ENCODE measurements at places on chromosomes 2 and 18.

- DNase-seq, result no peak
Measured at GRCh38 chr2:85823951-85824350, 64.8 kb downstream of the ST3GAL5 start.

- DNase-seq, result no peak
Measured at GRCh38 chr2:217756375-217757107, 246.3 kb downstream of the TNS1 start.

DNA sequence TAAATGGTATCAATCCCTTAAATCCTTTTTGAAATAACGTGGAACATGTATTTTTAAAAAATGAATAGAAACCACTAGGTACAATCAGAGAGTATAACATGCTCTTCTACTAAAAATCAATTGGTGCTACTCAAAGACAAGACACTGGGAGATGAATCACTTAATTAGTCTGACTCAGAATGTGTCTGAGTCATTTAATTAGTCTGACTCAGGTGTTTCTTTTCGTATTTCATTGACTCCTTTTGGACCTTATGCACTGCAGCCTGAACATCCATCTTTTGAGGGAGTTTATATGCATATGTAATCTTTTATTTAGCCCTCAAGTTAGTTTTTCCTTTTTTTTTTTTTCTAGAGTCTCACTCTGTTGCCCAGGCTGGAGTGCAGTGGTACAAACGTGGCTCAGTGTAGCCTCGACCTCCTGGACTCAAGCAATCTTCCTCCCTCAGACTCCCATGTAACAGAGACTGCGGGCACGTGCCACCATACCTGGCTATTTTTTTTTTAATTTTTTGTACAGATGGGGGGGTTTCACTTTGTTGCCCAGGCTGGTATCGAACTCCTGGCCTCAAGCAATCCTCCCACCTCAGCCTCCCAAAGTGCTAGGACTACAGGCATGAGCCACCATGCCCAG lies 26.5 kb downstream of the PPP4R3B start:
- peak; percentile 80 for DNase-seq

DNA sequence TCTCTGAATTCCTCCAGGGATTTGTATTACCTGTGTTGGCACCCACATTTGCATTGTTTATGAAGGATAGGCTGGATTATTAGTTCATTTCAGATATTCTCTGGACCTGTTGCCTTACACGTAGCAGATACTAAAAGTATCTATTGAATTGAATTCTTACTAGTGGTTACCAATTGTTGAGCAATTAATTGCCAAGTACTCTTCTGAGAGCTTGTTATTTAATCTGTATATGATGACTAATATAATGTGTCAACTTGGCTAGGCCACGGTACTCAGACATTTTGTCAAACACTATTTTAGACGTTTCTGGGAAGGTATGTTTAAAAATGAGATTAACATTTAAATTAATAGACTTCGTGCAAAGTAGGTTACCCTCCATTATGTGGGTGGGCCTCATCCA lies 2.5 kb upstream of the SPP2 start:
- DNase-seq, result peak; percentile 36

DNA sequence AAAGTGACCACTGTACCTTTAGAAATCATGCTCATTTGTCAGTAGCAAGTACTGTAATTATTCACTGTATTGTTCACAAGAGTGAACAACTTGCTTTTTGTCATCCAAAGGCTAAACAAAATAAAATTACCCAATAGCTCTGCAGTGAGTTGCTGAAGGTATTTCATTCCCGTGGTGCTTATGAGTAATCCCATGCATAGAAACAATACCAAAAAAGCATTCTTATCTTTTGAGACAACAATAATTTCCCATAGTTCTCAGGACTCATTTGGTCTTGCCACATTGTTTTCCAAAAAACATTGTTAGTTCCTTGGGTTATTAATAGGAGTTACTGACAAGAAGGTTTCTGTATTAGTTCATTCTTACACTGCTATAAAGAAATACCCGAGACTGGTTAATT lies 503.2 kb upstream of the FAM98A start:
- DNase-seq, result peak; percentile 77

GRCh38 chr18:8822643-8823042 lies 117.3 kb downstream of the MTCL1 start:
- DNase-seq, result no peak

- no peak for DNase-seq
Measured at GRCh38 chr2:220144411-220144810, 517.0 kb downstream of the SLC4A3 start.

DNA sequence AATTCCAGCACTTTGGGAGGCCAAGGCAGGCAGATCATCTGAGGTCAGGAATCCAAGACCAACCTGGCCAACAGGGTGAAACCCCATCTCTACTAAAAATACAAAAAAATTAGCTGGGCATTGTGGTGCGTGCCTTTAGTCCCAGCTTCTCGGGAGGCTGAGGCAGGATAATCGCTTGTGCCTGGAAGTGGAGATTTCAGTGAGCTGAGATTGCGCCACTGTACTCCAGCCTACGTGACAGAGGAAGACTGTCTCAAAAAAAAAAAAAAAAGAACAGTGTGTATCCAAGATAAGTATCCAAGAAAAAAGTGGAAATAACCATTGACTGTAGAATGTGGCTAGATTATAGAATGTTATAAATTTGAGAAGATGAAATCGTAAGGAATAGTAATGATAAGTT lies 142.1 kb downstream of the FAM124B start:
- DNase-seq, result no peak

DNA sequence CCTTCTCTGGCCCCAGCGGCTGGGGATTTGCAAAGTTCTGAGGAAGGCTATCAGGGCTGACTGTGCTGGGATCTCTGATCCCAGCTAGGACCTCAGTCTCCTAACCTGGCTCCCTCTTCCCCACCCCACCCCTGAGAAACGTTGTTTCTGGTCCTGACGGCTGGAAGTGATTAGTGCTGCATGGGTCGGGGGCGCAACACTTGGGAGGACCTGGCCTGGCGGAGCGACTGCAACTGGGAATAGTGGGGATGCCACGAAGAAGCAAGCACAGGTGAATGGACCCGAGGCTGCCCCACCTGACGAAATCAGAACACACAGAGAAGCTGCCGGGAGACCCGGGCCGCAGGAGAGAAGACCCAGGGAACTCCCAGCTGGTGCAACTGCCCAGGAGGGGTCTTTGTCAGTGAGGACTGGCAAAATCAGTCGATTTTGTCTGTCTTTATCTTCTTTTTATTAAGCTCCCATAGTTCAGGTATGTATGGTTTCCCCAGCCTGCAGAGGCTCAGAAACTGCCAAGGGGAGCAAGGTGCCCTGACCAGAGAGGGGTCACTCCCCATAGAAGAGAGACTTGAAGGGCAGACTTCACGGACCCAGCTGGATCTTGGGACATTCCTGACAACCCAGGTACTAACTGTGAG lies 656 bp upstream of the LBX2 start:
- DNase-seq, result no peak

- DNase-seq, result peak; percentile 41
Measured at GRCh38 chr18:43578706-43579105, 301.4 kb upstream of the SYT4 start.

DNA sequence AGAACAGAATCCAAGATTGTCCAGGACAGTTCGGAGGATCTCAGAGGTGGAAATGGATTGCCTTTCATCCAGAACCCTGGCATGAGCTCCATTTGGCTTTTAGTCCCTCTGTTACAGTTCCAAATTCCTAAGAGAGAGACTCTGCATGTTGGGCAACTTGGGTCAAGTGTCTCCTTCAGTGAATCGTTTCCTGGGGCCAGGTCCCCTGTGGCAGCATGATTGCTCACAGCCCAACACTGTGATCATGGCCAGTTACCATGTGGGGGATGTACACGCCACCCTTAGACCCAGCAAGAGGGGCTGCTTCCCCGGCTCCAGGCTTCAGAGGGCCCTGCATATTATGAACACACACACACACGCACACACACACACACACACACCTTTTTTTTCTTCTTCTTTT lies 118.6 kb upstream of the GLI2 start:
- no peak for DNase-seq

DNA sequence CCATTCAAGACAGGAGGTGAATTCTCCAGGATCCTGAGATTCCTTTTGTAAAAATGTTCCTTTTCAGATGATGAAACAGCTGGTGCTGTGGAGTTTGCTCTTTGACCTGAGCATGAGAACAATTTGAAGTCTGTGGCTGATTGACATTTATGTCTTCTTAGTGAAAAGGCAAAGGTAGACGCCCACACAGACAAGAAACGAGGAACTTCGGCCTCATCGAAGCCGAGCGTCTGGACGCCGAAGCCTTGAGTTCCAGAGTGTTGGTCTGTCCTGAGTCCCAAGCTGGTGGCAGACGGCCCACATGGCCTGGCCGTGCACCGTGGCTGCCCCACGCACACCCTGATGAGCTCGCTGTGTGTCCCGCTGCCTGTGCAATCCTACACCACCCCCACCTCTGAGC lies 20.7 kb upstream of the SNTG2 start:
- no peak for DNase-seq

GRCh38 chr2:5561006-5561405 lies 131.2 kb upstream of the SOX11 start:
- DNase-seq, result peak; percentile 43

DNA sequence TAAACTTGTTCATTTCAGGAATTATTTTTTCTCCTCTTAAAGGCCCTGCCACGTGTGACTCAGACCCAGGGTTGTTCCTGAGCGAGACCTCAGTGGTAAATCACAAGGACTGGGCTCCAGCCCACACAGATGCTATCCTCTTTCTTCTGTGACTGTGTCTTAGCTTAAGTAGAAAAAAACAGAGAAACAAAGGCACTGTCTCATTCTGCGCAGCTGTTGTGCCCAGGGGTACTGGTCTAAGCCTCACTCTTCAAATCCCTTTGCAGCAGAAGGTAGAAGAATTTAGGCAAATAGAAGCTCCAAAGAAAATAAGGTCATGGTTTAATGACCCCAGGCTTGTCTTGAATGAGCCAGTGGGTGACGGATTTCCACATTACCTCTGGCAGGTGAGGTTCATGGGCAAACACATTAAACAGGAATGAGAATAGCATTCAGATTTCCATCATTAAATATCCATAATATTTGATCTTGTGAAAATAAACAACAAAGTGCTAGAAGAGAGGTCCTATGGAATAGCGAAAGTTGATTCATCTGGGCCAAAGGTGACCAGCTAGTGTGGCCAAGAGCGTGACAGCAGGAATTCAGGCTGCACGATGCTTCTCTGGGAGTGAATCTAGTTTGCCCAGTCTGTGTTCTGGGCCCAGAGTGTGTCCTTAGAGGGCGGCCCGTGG lies 63.3 kb downstream of the LIPG start:
- no peak for DNase-seq

DNA sequence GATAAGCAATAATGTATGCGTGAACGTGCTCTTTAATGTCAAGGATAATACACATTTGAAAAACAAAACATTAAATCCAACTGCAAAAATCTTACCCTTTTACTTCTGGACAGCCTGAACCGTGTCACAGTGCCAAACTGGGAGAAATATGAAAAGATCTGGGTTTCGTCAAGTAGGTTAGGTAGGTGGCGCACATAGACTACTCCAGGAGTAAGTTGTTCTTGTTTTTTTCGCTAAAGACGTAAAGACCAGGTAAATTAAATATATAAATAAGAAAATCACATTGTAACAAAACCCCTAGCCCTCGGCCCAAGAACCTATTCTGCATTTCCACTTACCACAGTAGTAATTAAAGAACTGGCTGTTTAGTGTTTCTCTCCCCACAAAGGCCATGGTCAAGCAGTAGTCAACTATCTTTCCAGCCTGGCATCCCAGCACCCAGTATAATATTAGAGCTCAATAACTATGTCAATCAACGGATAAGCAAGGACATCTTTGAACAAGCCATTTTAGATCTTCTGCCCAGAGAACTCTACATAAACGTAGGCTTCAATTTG lies 1.1 kb downstream of the NIFK start:
- DNase-seq, result peak; percentile 27

DNA sequence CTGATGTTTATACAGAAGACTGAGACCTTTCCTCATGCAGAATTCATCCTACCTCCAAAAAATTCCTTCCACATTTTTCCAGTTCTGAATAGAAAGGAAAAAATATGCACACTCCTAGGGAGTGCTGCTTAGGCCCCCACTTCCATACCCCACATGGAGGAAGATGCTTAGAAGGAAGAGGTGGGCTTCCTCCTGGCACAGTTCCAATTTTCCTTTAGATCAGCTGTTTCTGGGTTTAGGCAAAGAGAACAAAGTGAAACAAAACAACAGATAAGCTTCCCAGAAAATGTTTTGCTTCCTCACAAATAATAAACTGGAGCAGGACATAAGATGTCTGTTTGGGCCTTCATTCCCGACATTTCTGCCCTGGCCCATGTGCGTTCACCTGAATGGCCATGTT lies 172.6 kb downstream of the PRPF40A start:
- DNase-seq, result no peak

- DNase-seq, result no peak
Measured at GRCh38 chr2:85414761-85415553, 3.6 kb upstream of the SH2D6 start.

DNA sequence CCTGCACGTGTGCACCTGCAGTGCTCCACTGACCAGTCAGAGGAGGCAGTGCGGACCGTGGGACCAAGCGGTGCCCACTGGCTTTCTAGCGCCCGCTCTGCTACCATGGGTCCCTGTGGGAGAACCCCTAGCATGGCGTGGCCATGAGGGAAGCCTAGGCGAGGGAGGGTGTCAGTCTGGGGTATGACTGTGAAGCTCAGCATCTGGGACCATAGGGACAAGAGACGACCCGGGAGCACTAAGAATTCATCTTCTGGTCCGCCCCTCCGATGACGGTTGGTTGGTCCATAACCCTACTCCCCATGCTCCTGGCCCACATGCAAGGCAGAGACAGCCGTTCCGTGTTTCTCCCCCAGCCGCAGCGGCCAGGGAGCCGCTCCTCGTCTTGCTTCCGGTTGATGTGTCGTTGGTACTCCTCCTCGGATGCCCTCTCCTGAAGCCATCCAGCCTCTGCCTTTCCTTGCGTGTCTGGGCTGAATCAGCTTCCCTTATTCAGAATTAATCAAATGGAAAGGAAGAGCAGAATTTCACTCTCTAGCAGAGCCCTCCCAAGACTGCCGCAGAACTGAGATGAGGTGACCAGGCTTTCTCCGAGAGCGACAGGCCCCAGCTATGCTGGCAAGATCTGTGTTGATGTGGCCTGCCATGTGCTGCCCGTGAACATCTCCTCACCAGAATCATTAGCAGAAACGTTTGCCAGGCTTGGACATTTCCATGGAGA lies 23.0 kb downstream of the COX7A2L start:
- no peak for DNase-seq

DNA sequence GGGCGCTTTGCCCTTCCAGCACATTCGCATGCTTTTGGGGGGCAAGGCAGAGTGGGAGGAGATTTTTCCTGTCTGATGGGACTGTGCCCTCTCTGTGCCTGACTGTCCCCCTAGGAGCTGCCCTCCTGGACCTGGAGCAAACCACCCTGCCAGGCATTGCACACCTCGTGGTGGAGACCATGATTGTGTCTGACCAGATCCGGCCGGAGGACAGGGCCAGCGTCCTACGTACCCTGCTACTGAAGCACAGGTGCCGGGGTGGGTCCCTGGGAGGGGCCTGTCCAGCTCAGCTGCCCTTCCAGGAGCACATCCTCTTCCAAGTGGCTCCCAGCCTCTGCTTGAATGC lies 5.3 kb downstream of the SLC4A3 start:
- DNase-seq, result no peak

- peak; percentile 14 for DNase-seq
Measured at GRCh38 chr2:179991344-179991743, 15.8 kb downstream of the CWC22 start.

Data from renal cortical epithelial cell (primary cell).